ENCODE measurements at places on chromosomes 6 and 20.

DNA sequence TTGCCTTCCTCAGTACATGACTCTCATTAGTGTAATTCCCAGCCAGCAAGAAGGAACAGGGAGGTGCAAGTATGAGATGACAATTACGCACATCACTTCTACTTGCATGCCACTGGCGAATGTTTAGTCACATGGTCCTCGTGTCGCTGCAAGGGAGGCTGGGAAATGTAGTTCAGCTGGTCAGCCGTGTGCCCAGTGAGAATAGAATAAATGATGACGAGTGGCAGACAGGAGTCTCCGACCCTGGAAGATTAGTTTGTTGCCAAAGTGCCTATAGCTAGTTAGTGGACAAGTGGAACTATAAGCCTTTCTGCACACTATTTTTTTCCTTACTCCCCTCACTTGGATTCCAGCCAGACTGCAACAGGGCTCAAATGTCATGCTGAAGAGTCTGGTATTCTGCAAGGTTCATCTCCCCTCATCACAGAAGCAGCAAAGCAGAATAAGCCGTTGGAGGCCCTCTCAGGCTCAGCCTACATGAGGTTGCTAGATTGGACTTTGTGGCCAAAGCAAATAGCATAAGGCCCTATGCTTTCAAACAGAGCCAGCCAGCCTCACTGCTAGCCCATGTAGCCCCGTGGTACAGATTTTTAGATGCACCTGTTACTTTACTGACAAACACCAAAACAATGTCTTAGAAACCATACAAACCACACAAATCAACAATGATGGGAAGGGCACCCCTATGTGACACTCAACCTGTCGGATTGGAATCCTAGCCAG is 9.7 kb downstream of the LINC00237 start:
- DNase-seq = no peak

- no peak for DNase-seq
Measured at GRCh38 chr20:8062756-8063155, 43.2 kb upstream of the TMX4 start.

DNA sequence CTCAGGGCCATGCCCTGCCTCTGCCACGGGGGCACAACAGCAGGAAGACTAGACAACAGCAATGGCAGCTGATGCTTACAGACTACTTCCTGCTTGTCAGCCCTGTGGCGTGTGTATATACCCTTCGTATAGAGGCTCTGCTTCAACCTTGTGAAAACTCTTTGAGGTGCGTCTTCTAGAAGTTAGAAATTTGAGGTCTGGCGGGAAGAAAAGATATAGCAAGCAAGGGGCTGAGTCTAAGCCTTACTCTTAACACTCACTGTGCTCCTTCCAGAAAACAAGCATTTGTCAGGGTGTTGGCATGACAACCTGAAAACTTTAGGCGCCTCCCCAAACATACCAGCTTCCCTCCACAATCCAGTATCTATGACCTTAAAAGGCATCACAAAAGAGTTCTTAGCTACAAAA is 33.3 kb downstream of the JPH2 start:
- no peak for DNase-seq

GRCh38 chr6:167933290-167933689 is 64.2 kb upstream of the KIF25 start:
- DNase-seq = no peak

GRCh38 chr6:115783402-115784061 is 277.2 kb downstream of the FRK start:
- DNase-seq = no peak

GRCh38 chr20:57620274-57620990 is at the start of gene ZBP1:
Gene ZBP1 (minus strand): TSS chr20:57620426. CDS start chr20:57620295, 131 bp downstream.
- no peak for DNase-seq

DNA sequence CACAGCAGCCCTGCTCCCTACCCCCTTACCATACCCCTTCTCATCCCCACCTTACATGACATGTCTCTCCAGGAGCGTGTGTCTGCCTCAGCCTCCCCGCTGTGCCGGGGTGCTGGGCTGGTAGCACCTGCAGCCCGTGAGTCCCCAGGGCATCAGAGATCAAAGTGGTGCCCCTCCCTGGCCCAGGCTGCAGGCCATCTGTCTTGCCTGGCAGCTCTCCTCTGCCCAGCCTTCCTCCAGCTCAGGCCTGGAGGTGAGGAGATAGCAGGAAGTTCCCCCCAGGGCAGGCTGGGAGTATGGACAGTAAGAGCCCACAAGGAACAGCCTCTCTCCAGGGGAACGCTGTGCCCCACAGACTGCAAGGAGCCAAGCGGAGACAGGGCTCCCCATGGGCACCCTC is 35.3 kb downstream of the GRM4 start:
- no peak for DNase-seq

DNA sequence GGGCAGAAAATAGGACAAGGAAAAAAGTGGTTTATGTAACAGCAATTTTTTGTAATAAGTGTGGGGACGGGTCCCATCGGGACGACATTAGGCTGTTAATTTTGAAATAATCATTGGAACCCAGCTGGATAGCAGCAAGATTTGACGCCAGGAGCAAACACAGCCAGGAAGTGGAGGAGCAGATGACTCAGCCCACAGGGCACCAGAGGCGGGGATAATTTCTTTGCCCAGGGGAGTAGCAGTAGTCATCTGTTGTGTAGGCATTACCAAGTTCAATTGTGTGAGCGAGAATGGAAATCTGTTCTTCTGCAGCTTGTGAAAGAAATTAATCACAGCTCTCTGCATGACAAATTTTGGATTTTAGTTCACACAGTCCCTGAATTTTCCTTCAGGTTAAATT is 22.6 kb upstream of the RIN2 start:
- no peak for DNase-seq

DNA sequence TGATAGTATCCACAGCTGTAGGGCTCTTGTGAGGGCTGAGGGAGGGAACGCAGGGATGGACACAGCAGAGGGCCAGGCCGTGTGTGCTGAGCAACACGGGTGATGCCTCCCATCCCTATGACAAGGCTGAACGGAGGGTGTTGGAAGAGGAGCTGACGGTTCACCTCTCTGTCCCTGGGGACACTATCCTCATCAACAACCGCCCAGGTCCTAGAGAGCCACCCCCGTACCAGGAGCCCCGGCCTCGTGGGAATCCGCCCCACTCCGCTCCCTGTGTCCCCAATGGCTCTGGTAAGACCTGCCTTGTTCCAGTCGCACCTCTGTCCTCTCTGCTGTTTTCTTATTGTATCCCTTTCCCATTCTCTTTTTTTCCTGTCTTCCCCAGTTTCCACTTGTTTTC is 10.1 kb downstream of the DDR1 start:
- DNase-seq = no peak

DNA sequence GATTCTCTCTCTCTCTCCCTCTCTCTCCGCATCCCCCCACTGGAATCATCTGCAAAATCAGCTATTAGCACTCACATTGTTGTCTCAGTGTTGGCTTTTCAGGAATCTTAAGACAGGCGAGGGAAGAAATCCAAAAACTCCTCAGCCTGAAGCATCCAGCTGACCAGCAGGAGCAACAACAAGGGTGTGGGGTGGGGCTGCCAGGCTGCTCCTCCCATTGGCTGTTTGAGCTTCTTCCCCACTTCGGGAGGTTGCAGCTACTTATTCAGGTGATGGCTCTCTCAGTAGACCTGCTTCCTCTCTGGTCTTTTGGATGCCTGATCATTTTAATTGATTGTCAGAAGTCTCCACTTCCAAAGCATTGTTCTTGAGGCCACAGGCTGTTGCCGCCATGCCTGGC is 24.1 kb upstream of the SLC32A1 start:
- DNase-seq = no peak

DNA sequence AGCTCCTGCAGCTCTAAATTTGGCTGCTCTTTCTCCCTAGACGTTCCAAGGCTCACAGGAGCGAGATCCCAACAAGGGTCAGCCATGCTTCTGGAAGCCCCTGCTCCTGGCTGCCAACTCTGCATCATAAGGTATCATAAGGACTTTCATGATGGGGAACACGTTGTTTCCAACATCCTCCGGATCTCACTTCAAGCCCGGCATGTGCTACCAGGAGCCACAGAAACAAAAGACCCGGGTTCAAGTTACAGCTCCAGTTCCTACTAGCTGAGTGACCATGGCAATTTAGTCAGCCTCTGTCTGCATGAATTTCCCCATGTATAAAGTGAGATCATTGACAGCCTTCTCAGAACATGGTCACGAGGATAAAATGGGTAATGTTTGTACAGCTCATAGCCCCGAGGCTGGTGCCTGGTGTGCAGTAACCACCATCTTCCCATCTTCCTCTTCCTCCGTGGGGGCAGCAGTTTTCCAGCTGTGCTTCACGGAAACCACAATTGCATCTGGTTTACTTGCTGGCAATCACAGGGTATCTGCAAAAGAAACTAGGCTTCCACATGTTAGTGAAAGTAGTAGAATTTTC is 209.0 kb upstream of the ECI2 start:
- DNase-seq = no peak

DNA sequence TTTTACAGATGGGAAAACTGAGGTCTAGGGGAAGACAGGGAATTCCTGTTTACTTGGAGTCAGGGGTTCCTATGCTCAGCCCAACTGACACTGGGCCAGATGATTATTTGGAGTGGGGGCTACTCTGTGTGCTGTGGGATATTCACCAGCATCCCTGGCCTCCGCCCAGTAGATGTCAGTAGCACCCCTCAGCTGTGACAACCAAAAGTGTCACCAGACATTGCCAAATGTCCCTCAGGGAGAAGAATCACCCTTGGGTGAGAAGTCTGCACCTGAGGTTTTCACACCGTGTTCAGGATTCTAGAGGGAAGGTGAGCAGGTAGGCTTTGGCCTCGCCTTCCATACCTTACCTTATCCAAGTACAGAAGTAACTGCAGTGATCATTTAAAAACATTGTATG is 27.6 kb downstream of the CDH26 start:
- no peak for DNase-seq

- DNase-seq = no peak
Measured at GRCh38 chr6:157848693-157849092, 25.6 kb downstream of the SNX9 start.

- no peak for DNase-seq
Measured at GRCh38 chr6:17816921-17817611, 110.3 kb upstream of the NUP153 start.

GRCh38 chr6:40738551-40739193 is 151.5 kb upstream of the LRFN2 start:
- DNase-seq = no peak
